Endothelial cell of umbilical vein (primary cell): ENCODE measurements at places on chromosomes 4 and X.

DNA sequence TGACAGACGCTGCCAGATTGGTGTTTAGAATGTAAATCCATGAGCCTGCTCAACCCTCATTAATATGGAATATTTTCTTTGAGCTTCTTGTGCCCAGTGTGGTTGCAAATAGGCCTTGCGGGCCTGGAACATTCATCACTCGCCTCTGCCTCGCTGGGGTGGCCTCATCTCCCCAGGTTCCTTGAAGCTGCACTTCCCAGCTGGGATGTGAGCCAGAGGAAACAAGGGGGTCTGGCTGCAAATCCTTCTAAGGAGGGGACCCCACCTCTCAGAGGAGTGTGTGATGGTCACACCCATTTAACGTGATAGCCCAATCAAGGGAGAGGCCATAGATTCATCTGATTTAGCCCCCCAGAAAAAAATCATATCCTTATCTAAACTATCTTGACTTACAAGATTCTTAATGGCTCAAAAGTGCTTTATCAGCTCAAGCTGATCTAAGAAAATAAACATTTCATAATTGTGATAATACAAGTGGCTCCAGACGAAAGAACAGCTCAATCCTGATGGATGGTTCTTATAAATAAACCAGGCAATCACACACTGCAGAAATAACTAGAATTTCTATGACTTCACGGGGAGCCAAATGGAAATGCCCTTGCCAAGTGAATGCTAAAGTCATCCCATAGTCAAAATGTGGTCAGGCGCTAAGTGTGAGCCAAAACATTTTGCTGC is 189.9 kb downstream of the PTTG2 start:
- peaks cover 7% of the 10 kb centered on the region for H3K27me3 ChIP-seq
- H3K36me3 ChIP-seq = no peaks in the 10 kb centered on the region
- no peak overlapping the region for H3K27ac ChIP-seq
- no peak overlapping the region for H3K4me3 ChIP-seq
- DNase-seq = no peak

GRCh38 chr4:173777421-173777820 is 247.4 kb upstream of the HAND2 start:
- H3K27ac ChIP-seq = no peak overlapping the region
- H3K4me1 ChIP-seq = no peaks in the 10 kb centered on the region
- H3K36me3 ChIP-seq = no peaks in the 10 kb centered on the region
- no peak for DNase-seq
- no peak overlapping the region for H3K4me3 ChIP-seq

GRCh38 chrX:13380211-13380610 is 60.4 kb upstream of the ATXN3L start:
- H3K27ac ChIP-seq = no peak overlapping the region
- H3K27me3 ChIP-seq = no peaks in the 10 kb centered on the region
- no peaks in the 10 kb centered on the region for H3K36me3 ChIP-seq
- H3K4me3 ChIP-seq = no peak overlapping the region
- H3K4me1 ChIP-seq = peaks cover 3% of the 10 kb centered on the region
- peak; percentile 2 for DNase-seq

DNA sequence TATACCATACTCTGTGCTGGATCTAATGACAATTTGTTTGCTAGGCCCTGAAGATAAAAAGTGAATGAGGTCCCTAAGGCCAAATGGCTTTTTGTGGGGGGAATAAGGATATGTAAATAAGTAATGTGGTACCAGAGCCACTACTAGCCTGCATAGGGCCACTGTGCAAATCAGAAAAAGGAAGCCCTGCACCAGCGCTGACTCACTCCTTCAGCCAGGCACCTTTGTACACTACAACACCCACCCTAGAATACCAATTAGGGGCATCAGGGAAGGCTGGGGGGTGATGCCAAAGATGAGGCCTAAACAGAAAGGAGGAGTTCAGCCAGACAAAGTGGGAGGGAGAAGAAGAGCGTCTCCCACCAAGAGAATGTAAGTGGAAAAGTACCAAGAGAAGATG is 122.2 kb downstream of the CAMK2D start:
- H3K36me3 ChIP-seq = no peaks in the 10 kb centered on the region
- no peak overlapping the region for H3K4me3 ChIP-seq
- no peak overlapping the region for H3K27ac ChIP-seq
- DNase-seq = no peak
- H3K27me3 ChIP-seq = no peaks in the 10 kb centered on the region

DNA sequence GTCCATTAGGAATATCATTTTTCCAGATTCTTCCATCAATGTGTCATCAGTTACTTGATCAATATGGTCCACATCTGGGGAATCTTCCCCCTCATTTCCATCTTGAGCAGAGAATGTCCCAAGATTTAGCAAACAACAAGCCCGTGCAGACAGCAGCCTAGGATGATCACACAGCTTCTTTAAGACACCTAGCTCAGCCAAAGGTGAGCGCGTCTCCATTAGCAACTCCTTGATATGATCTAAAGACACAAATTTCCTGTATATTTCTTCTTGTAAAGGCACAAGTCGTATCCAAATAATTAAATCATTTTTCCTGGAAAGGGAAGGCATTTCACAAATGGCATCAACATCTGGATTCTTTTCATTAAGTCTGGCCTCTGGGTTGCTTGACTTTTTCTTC is 25.8 kb downstream of the PIN4 start:
- H3K4me1 ChIP-seq = peaks cover 8% of the 10 kb centered on the region
- no peak overlapping the region for H3K27ac ChIP-seq
- peaks cover 3% of the 10 kb centered on the region for H3K36me3 ChIP-seq
- H3K27me3 ChIP-seq = no peaks in the 10 kb centered on the region
- DNase-seq = no peak

DNA sequence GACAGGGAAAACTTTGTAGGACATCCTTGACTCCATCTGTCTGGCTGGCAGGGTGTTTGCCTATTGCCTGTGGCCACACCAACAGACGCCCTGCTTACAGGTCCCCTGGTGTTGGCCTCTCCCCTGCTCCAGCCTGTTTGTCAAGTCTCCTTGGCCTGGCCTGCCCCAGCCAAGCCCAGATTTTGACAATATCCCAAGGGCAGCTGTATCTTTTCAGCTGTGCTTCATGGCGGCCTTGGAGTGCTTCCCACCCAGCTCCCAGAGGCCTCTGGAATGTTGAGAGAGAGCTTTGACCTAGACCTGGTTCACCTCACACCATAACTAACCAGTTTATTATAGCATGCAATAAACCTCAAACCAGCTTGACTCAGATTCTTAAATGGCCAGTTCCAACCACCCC is 204.0 kb upstream of the NHS start:
- no peaks in the 10 kb centered on the region for H3K4me1 ChIP-seq
- no peaks in the 10 kb centered on the region for H3K36me3 ChIP-seq
- H3K27me3 ChIP-seq = no peaks in the 10 kb centered on the region
- DNase-seq = no peak
- H3K27ac ChIP-seq = no peak overlapping the region

GRCh38 chrX:153064061-153064460 is 7.8 kb downstream of the PNMA3 start:
- no peaks in the 10 kb centered on the region for H3K36me3 ChIP-seq
- no peaks in the 10 kb centered on the region for H3K4me1 ChIP-seq
- DNase-seq = no peak
- no peaks in the 10 kb centered on the region for H3K27me3 ChIP-seq
- H3K4me3 ChIP-seq = no peak overlapping the region

DNA sequence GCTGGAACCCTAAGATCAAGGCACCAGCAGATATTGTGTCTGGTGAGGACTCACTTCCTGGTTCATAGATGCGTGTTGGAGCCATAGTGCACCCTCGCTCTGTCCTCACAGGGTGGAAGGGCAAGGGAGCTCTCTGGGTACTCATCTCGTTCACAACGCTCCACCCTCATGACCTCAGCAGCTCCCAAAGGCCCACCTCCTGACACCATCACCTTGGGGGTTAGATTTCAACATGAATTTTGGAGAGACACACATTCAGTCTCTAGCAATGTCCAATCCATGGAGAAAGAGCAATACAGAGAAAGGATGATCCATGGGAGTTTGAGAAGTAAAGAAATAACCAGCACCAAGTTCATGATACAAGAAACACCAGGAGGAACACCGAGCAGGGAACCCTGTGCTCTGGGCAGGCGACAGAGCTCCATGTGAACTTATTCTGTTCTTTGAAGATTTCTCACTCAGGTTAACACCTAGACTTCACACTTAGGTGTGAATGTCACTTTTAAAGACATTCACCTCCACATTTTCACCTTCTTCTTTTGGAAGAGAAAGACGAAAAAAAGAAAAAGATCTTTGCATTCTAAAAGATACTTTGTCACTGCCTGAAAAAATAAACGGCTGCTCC is 171.8 kb upstream of the FAM9B start:
- H3K4me1 ChIP-seq = no peaks in the 10 kb centered on the region
- no peaks in the 10 kb centered on the region for H3K27me3 ChIP-seq
- H3K36me3 ChIP-seq = no peaks in the 10 kb centered on the region
- no peak overlapping the region for H3K27ac ChIP-seq

DNA sequence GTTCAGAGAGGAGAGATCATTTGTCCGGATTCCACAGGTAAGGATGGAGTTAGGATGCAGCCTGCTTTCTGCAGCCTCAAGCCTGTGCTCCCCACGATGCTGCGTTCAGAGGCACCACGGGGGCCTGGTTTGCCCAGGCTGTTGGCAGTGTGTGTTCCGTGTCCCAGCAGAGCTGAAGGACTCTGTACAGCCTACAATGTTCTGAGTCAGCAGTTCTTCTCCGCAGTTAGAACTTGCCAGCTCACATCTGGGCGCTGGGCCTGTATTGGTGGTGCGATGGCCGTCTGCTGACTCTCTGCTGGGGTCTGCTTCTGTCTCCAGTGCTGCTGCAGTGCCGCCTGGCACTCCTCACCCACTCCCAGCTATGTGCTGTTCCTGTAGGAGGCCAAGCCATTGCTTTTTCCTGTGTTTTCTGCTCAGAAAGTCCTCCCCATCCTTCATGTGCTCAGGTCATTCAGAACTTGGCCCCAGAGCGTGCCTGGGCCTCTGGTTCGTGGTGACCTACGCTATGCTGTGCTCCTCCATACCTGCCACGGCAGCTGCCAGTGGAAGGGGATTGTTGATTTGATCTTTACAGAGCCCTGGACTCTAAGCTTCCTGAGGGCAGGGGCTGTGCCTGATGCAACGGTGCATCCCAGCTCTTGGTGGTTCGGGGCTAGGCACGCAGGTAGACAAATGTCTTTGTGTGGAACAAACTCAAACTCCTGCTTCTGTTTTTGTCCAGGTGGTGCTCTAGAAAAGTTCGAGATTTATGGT is 42.6 kb upstream of the TADA2B start:
- no peaks in the 10 kb centered on the region for H3K27me3 ChIP-seq
- H3K4me3 ChIP-seq = no peak overlapping the region
- no peak for DNase-seq
- no peak overlapping the region for H3K27ac ChIP-seq

DNA sequence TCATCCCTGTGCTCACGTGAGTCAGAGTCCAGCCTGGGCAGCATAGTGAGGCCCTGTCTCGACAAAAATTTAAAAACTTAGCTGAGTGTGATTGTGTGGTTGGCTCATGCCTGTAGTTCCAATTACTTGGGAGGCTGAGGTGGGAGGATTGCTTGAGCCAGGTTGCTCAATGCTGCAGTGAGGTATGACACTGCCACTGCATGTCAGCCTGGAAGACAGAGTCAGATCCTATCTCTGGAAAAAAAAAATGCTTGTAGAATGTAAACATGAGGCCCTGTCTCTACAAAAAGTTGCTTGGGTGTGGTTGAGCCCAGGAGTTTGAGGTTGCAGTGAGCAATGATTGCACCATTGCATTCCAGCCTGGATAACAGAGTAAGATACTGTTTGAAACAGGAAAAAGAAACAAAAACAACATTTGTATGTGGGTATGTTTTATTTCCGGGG is 11.3 kb upstream of the YTHDC1 start:
- no peaks in the 10 kb centered on the region for H3K4me1 ChIP-seq
- H3K36me3 ChIP-seq = no peaks in the 10 kb centered on the region
- no peak overlapping the region for H3K4me3 ChIP-seq
- peaks cover 15% of the 10 kb centered on the region for H3K27me3 ChIP-seq
